ENCODE measurements at places on chromosomes 4 and X.

DNA sequence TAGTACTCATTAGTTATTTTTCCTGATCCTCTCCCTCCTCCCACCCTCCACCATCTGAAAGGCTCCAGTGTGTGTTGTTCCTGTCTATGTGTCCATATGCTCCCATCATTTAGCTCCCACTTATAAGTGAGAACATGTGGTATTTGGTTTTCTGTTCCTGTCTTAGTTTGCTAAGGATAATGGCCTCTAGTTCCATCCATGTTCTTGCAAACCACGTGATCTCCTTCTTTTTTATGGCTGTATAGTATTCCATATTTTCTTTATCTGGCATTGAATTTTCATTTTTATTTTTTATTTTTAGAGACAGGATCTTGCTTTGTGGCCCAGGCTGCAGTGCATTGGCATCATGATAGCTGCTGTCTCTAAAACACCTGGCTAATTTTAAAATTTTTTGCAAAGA lies 11.9 kb upstream of the UBE2K start:
- no peak for DNase-seq

DNA sequence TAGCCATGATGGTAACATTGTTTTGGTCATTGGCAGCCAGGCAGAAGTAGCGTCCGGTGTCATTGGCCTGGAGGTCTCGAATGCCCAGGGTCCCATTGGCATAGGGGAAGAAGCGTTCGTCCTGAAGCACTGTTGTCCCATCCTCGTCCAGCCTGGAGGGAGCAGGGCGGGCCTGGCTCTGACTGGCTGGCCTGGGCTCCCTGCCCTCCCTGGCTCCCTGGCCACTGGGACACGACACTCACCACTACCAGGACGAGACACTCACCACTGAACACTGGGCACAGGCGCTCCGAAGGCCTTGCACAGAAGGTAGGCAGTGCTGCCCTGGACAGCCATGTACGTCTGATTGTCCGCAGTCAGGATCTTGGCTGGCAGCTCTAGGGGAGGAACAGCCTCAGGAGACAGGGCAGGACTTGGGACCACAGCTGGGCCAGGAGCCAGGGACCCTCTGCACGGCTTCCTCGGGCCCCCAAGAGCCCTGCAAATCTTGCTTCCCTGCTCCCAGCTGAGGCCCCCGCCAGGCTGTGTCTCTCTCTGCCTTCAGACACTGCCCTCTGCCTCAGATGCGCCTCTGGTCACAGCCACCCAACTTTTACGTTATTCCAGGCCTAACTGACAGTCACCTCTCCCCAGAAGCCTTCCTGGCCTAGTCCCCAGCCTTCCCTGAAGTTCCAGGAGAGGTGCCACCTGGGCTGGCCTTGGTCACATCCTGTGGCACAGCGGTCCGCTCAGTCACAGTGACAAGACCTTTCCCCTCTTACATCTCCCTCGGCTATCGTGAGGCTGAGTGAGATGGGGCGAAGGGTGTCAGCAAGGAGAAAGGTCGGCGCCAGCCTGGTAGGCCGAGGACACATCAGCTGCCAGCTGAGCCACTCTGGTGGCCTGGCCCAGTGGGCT lies 17.1 kb downstream of the L1CAM start:
- DNase-seq, result no peak

DNA sequence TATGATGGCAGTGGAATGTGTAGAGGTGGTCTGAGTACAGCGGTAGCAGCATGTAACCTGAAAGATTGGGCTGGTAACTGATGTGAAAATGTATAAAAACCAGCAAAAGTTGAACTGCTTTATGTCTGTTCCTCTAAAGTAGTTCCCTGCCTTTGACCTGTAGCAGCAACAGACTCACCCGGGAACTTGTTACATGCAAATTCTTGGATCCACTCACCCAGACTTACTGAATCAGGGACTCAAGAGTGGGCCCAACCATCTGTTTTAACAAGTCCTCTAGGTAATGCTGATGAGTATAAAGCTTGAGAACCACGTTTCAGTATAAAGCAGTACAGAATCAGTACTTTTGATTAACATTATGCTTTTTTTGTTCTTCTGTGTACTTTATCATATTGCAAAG lies 84.7 kb downstream of the RAP1GDS1 start:
- no peak for DNase-seq

- DNase-seq, result no peak
Measured at GRCh38 chrX:148695255-148695654, 194.8 kb downstream of the AFF2 start.

GRCh38 chrX:123859409-123859845 lies 426 bp upstream of the XIAP start:
- DNase-seq, result peak; percentile 26

GRCh38 chr4:52032005-52032404 lies 6.1 kb downstream of the SGCB start:
- no peak for DNase-seq

GRCh38 chr4:151409470-151410313 lies 716 bp downstream of the FHIP1A start:
- DNase-seq, result no peak

DNA sequence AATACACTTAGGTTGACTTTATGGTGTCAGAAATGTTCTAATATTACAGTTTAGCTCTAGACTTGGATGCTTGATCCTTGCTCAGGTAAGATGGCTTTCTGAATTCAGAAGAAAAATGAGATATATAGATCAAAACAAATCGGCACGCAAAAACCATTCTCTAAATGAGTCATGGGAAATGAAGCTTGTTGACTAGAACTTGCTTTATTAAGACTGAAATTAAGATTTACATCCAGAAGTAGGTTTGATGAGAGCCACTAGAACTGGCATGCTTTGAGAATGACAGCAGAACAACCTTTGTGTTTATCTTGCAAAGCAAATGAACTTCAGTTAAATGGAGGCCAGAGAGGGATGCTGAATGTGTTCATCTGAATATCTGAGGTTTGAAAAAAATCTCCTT lies 304.9 kb upstream of the KLF3 start:
- no peak for DNase-seq

- DNase-seq, result no peak
Measured at GRCh38 chr4:109163493-109163892, 139.0 kb downstream of the COL25A1 start.
